ENCODE measurements at places on chromosomes 2 and 18.

- H3K4me3 ChIP-seq: no peak overlapping the region
- no peak for DNase-seq
- H3K4me1 ChIP-seq: no peaks in the 10 kb centered on the region
Measured at GRCh38 chr18:66109981-66110380, 359.2 kb downstream of the CDH7 start.

DNA sequence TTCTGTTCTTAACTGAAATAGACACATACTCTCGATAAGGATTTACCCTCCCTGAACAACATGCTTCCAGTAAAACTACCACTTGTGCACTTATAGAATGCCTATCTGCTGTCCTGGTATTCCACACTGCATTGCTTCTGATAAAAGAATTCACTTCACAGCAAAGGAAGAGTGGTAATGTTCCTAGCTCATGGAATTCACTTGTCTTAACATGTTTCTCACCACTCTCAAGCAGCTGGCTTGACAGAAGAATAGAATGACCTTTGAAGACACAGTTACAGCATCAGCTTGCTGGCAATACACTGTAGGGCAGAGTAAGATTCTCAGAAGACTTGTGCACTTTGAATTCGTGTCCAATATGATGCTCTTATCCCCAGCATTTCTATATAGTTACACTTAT is 524.1 kb upstream of the CNTNAP5 start:
- H3K4me3 ChIP-seq: no peak overlapping the region
- H3K36me3 ChIP-seq: no peaks in the 10 kb centered on the region
- DNase-seq: no peak
- H3K27ac ChIP-seq: no peak overlapping the region

GRCh38 chr2:23618265-23618664 is 233.3 kb downstream of the KLHL29 start:
- DNase-seq: no peak
- H3K4me3 ChIP-seq: no peak overlapping the region
- H3K36me3 ChIP-seq: no peaks in the 10 kb centered on the region
- H3K27ac ChIP-seq: no peak overlapping the region

GRCh38 chr2:10462178-10463083 is 14.3 kb upstream of the ODC1 start:
- no peaks in the 10 kb centered on the region for H3K36me3 ChIP-seq
- no peak for DNase-seq
- H3K4me1 ChIP-seq: no peaks in the 10 kb centered on the region

DNA sequence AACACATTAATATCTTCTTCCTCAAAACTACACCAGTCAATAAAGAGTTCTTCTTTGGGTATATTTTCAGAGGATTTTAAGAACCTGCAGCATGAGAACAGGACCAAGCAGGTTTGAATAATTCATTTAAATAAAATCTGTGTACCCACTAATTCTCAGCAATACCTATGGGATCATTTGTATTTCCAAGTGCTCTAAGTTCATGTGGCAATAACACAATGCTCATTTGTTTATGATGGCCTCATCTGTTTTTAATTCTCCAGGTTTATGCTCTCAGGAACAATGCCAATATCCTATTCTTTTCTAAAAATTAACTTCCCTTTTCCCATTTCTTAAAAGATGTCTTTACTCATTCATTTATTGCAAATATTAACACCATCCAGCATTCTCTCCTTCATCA is 264.7 kb downstream of the METTL4 start:
- DNase-seq: no peak
- H3K4me3 ChIP-seq: no peak overlapping the region
- no peak overlapping the region for H3K27ac ChIP-seq
- no peaks in the 10 kb centered on the region for H3K4me1 ChIP-seq
